Activated naive CD4-positive, alpha-beta T cell treated with Interleukin-2 at 50 U/mL for 16 hours (primary cell): ENCODE measurements at places on chromosomes 13 and 19.

- DNase-seq = no peak
Observed at GRCh38 chr13:51644654-51645053, 60.4 kb downstream of the WDFY2 start.

GRCh38 chr13:23583491-23583890, 13.3 kb downstream of the TNFRSF19 start:
- no peak for DNase-seq

DNA sequence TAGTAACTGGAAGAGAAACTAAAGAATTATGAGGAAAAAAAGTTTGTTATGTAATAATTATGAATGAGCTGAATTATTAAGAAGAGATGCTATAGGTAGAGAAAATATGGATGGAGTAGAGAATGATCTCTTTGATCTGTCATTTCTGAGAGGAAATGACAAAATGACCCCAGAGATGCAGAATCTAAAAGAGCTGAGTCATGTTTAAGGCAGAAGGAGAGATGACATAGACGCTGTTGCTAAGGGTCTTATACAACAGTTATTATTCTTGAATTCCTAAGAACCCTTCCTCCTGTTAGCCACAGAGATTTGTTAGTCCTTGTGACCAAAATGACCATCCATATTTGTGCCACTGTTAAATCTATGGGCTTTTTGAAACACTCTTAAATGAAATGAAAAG, 58.3 kb upstream of the FREM2 start:
- DNase-seq = no peak

- DNase-seq = no peak
Observed at GRCh38 chr19:33456845-33457220, 64.8 kb downstream of the PEPD start.

- DNase-seq = no peak
Observed at GRCh38 chr19:38024992-38025908, 118.2 kb downstream of the SIPA1L3 start.

DNA sequence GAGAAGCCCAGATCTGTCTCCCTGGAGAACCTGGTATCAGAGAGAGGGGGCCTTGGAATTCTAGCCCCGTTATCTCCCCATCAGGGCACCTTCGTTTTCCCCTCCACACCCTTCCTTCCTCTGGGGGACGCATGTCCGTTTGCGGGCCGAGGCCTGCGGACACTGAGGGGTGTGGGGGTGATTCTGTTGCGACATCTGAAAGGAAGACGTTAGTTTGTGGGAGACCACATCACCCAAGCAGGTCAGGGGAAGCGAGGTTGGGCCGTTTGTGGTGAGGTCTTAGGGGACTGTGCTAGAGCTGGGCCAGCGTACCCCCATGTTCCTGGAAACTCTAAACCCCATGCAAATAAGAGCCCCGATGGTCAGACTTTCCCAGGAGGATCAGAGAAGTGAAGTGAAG, 3.7 kb upstream of the HSH2D start:
- DNase-seq = no peak

DNA sequence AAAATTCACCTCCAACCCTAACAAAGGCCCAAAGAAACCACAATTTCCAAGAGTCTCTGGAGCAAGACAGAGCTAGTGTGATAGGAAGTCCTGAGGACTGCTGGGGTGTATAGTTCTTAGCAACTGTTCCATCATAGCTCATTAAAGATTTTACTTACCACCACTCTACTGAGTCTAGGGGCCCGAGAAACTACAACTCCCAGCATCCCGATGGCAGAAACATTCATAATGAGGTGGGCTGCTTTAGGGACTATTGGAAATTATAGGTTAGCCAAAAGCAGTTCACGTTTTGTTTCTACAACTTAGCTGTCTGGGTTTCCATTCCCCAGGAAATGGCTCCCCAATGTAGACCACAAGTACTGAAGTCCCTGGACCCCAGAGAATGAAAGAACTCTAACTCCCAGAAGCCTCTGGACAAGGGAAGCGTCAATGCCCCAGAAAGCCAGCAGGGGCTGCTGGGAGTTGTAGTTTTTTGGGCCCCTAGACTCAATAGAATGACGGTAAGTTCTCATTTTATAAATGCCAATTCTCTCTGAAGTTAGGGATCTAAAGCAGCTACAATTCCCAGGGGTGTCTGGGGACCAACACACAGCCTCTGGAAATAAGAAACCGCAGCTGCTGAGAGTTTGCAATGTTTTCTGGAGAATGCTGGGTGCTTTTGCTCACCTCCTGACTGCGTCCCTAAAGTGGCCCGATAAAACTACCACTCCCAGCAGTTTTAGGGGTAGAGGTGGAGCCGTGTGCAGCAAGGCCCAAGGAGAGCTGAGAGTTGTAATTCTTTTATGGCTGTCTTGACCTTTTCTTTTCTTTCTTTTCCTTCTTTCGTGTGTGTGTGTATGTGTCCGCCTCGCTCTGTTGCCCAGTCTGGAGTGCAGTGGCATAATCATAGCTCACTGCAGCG, 11.1 kb downstream of the FTL start:
- DNase-seq = peak; percentile 41

DNA sequence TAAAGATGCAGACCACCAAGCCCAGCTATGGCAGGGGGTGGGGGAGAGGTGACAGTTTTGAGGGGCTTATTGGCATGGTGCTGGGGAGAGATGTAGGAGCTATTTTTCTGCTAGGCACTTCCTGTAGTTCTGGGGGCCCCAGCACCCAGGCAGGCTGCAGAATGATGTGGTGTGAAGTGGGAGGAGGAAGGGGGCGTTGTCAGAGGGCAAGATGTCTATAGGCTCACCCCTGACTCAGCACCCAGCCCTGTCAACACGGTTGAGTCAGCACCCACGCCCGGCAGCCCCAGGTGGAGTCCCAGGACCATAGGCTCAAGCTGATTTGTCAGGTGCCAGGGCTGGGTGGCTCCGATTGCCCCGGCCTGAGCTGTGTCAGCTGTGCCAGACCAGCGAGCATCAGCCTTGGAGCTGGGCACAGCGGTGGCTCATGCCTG, 5.8 kb downstream of the KLF2 start:
- DNase-seq = peak; percentile 96

GRCh38 chr13:75647126-75647784, 11.1 kb downstream of the LMO7 start:
- DNase-seq = no peak

- no peak for DNase-seq
Observed at GRCh38 chr13:38147050-38147449, 202.6 kb upstream of the UFM1 start.

DNA sequence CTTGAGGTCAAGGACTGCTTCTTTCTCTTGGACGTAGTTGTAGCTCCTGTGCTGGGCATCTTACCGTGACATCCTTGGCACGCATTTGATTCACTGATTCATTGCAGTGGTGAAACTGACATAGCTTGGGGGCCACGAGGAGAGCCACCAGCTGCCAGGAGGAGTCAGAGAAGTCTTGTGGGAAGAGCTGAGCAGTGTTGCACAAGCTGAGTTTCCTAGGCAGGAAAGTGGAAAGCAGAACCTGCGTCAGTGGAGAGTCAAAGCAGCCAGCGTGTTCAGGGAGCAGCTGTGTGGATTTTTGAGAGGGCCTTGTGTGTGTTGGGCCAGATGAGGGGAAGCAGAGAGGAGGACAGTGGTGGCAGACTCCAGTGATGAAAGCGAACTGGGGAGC, 5.3 kb upstream of the GPR183 start:
- DNase-seq = peak; percentile 32

DNA sequence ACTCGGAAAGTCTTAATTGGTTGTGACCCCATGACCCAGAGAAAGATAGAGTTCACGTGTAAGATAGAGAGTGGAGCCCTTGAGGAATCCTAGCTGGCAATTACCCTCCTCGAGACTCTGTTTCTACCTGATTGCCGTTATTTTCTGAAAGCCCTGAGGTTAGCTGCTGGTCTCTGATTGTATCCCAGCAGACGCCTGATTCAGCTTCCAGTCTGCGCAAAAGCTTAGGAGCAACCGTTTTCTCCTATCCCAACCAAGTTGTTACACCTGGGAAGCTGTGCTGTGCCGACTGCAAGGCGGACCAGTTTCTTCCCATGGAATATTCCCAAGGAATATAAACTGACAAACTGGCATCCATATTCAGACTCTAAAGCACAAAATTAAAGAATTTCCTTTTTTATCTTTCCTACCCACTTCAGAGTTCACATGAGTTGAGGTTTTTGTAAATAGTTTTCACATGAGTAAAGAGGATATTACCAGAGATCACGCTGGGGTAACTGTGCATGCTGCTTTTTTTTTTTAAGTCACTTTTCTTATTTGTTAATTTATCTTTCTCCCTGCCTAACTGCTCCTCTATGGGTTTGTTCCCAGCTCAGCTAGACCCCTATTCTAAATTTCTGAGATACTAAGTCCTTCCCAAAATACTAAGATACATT, 1.5 kb upstream of the TRPC4 start:
- DNase-seq = no peak

DNA sequence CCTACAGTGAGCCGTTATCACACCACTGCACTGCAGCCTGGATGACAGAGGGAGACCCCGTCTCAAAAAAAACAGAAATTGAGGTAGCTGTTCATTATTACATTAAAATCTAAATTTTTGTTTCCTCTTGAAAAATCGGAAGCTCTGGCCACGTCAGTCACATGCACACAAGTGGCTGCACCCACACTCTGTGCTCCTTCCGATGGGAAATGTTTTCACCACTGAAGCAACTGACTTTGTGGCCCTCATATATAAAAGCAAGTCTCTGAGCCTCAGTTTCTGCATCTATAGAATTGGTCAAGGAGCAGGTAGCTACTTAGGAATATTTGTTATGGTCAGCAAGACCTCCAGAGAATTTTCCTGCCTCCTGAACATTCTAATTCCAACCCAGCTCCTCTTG, 4.5 kb downstream of the LRRC25 start:
- no peak for DNase-seq

GRCh38 chr19:12987781-12988180, 7.5 kb upstream of the NFIX start:
- DNase-seq = no peak

DNA sequence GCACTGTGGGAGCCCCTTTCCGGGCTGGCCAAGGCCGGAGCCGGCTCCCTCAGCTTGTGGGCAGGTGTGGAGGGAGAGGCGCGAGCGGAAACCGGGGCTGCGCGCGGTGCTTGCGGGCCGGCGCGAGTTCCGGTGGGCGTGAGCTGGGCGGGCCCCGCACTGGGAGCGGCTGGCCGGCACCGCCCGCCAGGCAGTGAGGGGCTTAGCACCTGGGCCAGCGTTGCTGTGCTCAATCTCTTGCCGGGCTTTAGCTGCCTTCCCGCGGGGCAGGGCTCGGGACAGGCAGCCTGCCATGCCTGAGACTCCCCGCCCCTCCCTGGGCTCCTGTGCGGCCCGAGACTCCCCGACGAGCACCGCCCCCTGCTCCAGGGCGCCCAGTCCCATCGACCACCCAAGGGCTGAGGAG, 405.2 kb upstream of the PRR20A start:
- no peak for DNase-seq

- DNase-seq = no peak
Observed at GRCh38 chr19:10346509-10346908, 7.1 kb upstream of the ICAM3 start.

DNA sequence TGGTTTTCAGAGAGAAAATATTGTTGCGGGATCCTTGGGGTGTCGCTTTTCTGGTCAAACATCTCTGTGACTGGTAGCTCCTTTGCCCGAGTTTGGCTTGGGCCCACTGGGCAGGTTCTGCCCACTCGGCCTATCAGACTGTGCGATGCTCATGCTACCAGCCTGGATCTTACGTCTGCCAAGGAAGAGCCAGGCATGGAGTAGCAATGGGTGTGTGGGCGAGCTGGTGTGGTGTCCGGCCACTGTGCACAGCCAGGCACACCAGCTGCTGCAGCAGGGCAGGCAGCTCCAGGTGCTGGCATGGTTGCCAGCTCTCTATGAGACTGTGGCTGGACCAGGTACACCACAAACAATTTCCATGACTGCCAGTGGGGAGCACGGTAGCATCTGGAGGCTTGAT, 1351.8 kb upstream of the PCDH20 start:
- no peak for DNase-seq

GRCh38 chr13:46342538-46342937, 44.5 kb downstream of the RUBCNL start:
- DNase-seq = no peak

DNA sequence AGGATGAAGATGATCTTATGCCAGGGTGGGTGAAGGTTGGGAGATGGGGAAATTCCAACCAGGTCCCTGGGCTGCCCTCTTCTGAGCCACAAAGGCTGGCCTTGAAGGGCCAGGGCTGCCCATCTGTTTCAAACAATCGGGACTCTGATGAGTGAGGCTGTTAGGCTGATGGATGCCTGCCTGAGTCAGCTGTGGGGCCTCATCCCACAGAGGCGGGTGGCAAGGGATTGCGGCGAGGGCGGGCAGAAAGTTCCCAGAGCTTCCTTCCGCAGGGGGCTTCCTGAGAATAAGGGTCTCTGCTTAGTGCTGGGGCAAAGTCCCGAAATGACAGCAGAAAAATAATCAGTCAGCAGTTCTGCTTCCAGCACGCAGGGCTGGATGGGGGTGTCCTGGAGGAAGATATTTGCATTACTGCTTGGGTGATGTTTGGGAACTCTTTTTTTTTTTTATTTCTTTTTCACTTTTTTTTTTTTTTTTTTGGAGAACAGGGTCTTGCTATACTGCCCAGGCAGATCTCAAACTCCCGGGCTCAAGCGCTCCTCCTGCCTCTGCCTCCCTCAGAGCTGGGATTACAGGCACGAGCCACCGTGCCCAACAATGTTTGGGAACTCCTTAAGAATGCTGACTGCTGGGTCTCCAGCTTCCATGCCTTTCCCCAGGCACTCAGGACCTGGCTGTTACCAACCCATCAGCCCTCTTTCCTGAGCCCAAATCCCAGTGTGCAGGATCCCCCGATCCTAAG, 14.1 kb downstream of the SH3GL1 start:
- DNase-seq = no peak

GRCh38 chr13:23561261-23561660, 9.0 kb upstream of the TNFRSF19 start:
- DNase-seq = no peak

- no peak for DNase-seq
Observed at GRCh38 chr19:6103894-6104293, 6.4 kb downstream of the RFX2 start.

- no peak for DNase-seq
Observed at GRCh38 chr19:4390017-4390566, 10.3 kb downstream of the SH3GL1 start.

DNA sequence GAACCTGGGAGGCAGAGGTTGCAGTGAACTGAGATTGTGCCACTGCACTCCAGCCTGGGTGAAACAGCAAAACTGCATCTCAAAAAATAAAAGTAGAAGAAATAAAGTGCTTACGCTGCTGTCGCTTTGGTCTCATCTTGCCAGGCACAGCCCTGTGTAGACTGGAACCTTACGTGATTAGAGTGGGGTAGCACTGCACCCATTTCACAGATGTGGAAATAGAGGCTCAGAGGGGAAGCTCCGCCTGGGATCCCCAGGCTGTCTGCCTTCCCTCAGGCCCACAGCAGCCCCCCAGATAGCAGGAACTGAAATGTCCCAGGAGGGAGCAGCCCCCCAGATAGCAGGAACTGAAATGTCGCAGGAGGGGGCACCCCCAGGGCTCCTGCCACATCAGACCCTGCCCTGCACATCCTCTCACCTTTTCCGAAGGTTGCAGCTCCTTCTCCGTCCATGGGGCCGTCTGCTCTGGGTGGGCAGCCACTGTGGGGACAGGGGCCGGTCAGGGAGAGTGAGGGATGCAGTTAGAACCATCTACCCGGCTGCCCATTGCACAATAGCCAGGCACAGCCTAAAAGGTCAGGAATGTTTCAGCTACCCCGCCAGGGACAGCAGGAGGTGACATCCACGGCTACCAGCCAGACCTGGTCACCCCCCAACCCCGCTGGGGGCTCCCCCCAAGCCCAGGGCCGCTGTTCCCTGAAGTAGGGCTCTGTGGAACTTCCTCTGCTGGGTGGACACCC, 1.9 kb downstream of the PLIN4 start:
- no peak for DNase-seq
